ENCODE measurements at places on chromosomes 2 and 18.

GRCh38 chr2:100250645-100251044 is 71.7 kb downstream of the LONRF2 start:
- no peak for DNase-seq

GRCh38 chr18:23503038-23503962 is at the start of gene RMC1:
RMC1 (plus strand) TSS chr18:23503511; CDS start chr18:23503619, 108 bp downstream.
- DNase-seq = peak; percentile 99

- DNase-seq = no peak
Observed at GRCh38 chr2:60486067-60486466, 67.4 kb downstream of the BCL11A start.

DNA sequence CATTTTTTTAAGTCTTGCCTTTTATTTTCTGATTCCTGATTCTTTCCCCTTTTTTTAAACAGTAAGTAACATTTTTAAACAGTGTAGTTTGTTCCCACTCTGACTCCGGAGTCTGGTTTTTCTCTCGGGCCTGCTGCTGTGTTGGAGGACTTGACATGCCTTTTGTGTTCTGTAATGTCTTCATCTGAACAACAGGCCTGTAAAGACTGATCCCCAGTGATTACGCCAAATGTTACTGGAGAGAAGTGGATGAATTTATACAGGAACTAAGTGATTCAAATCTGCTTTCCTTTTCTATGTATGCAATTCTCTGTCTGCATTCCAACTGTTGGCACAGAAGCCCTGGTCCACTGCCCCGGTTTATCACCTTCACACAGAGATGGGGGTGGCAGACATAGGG is 54.3 kb upstream of the RMDN2 start:
- DNase-seq = no peak

- DNase-seq = no peak
Observed at GRCh38 chr2:138430181-138430580, 71.4 kb upstream of the SPOPL start.

DNA sequence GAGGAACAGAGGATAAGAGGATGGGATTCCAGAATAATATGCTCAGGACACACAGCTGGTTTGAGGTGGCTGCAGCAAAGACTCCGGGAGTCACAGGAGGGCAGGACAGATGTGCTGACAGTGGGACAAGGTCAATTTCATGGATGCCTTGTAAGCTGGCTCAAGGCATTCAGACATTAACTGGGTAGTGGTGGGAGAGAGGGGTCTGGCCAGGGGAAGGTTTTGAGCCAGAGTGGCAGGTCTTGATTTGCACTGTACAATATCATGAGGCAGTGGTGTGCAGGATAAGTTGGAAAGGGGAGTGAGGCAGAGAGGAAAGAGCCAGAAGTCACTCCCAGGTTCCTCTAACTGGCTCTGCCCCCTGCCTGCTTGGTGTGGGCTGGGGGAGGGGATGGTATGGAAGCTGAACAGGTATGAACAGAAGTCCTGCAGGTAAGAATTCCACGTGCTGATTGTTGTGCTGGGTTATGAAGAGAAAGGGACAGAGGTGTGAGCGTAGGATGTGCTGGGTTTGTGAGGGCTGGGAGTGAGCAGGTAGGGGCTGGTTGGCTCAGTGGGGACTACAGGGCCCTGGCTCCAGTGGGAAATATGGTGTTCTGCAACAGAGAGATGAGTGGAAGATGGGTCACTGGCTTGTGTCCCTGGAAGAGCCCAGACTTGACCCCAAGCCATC is 141.7 kb upstream of the COPS8 start:
- DNase-seq = no peak

GRCh38 chr2:24022975-24023575 is 13.2 kb downstream of the MFSD2B start:
- DNase-seq = no peak

DNA sequence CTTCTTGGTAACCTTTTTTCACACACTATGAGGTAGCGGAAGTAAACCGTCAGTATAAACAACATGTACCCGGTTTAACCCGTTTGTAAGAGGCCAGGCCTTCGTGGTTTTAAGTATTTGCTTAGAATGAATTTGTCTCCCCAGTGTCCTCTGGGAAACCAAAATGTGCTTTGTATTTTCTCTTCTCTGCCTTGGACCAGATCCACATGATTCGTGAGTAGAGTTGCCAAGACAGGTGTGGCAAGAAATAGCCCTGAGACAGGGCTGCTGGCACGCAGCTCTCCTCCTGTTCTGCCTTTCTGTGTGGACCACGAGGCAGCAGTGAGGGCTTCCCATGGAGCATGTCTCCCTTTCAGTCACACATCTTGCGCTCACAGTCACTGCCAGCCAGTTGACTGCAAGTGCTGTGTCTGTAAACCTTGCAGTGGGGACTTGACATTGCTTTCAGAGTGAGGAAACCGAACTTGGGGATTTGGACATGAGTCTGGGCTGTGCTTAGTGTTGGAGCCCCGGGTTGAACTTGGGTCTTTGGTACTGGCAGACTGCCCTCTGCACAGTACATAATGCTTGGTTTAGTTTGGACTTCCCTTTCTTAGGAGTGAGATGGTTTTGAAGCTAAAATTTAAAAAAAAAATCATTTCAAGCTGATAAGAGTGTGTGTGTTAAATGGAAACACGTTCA is 19.1 kb downstream of the BCL2L11 start:
- DNase-seq = no peak

- no peak for DNase-seq
Observed at GRCh38 chr18:77366720-77367641, 117.3 kb downstream of the GALR1 start.

- DNase-seq = no peak
Observed at GRCh38 chr18:59265246-59265973, 7.8 kb downstream of the RAX start.

GRCh38 chr2:73983322-73984202 is 1.1 kb upstream of the TET3 start:
- peak; percentile 47 for DNase-seq

DNA sequence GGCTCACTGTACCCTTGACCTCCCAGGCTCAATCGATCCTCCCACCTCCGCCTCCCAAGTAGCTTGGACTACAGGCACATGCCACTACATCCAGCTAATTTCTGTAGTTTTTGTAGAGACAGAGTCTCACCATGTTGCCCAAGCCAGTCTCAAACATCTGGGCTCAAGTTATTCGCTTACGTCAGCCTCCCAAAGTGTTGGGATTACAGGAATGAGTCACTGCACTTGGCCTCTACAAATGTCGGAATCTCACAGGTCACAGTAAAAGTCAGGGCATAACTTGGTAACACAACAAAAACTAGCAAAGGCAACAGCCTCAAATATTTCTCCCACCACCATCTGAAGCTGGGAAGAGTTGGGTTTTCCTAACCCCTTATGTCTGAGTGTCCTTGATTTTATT is 25.3 kb downstream of the SCG2 start:
- no peak for DNase-seq

DNA sequence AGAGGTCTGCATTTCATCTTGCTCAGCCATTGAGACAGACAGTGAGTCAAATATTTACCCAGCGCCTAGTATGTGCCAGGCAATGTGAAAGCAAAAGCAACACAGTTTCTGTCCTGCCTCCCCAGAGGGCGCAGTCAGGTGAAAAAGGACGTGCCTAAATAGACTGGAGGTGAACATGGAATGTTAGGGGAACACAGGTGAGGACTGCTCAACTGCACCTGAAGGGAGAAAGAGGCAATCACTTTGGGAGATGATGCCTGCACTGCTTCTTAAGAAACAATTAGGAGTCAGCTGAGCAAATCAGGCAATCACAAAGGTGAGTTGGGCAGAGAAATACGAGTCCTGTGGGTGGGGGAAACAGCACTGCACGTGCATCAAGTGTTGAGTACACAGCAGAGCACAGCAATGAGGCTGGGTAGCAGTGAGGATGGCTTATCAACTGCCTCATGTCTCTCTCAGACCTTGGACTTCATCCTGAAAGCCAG is 218.3 kb upstream of the SMAD7 start:
- no peak for DNase-seq

GRCh38 chr18:57542126-57542525 is 44.4 kb downstream of the FECH start:
- DNase-seq = no peak

DNA sequence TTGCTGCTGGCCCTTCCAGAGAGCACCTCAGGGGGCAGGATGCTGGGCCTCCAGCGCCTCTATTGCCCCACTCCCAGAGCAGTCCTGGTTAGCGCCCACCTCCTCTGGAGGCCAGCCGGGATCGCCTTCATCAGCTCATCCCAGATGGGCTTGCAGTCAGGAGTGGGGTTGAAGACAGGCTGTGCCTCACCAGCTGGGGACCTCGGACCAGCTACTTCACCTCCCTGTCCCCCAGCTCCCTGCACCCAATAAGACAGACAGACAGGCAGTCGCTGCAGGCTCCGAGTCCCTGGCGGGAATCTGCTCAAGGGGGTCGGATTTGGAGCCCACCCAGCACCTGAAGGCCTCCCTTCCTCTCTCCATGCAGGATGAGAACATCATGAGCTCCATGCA is 18.9 kb upstream of the FAHD2A start:
- no peak for DNase-seq

DNA sequence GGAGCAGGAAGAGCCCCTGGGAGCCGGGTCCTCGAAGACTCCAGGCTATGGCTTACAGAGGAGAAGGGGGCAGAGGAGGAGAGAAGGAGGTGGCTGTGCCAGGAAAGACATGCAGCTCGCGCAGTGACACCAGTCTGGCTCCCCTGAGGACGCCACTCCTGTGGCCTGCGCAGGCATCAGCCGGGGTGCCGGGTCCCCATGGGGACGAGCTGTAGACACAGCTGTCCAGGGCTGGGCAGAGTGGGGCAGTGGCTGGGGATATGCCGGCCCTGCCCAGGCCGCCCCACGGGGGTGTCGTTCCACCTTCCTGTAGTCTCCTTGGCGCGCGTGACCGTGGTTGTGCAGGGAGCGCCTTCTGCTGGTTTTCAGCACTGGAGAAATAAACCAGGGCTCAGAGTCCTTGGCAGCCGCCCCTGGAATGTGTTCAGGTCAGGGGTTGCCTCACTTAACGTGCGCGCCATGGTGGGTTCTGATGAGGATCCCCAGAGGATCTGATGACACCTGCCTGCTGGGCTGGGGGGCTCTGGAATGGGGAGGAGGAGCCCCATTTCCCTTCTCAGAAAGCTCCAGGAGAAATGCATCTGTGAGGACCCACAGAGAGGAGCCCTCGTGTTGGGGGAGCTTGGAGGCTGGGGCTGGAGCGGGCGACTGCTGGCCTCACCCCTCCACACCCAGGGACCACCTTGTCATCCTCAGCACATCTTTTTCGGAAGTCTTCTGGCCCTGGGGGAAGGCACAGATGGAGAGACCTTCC is 26.7 kb downstream of the RAMP1 start:
- peak; percentile 84 for DNase-seq

DNA sequence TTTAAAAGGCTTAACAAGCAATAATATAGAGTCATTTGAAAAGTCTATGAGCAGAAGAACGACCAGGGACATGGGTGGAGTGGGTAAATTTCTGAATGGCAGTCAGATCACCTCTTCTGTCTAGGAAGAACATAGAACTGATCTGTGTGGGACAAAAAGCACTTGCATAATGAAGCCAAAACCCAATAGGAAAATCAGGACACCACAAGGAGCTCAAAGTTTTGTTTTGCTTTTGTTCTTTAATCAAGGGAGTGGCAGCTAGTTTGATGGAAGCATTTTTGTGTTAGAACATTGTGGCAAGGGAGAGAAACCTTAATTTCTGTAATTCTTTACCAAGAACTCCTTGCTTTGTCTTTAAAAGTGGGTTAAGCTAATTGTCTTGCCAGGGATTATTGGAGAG is 240.2 kb upstream of the TANK start:
- no peak for DNase-seq

DNA sequence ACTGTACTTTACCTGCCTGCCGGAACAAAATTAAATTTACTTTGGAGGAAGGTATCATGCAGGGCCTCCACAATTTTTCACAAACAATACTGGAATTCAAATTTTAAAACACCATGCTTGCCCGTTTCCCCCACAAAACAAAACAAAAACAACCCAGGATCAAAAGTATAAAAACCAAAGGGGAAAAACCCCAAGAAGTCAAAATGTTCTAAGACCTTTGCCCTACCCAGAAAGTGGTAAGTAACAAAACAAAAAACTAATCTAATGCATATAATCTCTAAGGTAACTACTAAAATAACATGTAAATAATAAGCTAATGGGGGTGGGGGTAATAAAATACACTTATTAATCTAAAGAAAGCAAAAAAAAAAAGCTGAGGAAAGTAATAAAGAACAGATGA is 60.5 kb downstream of the CUL3 start:
- no peak for DNase-seq

Data from Right ventricle myocardium superior (tissue), 1 donor.